ENCODE measurements at places on chromosomes 16 and 17. TPM values are rescaled to one million over a fixed set of nuclear protein-coding genes. Genes with fewer than 3 reads are reported as not detected.

DNA sequence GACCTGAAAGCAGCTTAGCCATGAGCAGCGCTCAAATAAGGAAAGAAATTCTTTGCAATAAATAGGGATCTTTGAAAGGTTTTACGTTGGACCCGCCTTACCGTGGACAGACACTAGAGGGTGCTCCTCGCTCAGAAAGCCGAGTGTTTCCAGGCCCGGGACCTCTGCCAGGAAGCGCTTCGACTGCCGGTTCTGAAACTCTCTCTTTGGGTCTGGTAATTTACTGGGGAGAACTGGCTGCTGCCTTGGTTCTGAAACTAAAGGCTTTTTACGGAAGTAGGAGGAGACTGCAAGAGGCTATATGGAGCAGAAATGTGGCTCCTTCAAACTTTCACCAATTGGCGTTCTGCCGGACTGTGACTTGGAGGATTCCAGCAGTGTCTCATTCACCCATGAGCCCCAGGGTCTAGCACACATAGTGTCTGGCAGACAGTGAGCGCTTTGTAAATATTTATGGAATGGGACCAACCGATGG is 45.6 kb upstream of the HOXB9 start:
- peak; percentile 65 for DNase-seq

DNA sequence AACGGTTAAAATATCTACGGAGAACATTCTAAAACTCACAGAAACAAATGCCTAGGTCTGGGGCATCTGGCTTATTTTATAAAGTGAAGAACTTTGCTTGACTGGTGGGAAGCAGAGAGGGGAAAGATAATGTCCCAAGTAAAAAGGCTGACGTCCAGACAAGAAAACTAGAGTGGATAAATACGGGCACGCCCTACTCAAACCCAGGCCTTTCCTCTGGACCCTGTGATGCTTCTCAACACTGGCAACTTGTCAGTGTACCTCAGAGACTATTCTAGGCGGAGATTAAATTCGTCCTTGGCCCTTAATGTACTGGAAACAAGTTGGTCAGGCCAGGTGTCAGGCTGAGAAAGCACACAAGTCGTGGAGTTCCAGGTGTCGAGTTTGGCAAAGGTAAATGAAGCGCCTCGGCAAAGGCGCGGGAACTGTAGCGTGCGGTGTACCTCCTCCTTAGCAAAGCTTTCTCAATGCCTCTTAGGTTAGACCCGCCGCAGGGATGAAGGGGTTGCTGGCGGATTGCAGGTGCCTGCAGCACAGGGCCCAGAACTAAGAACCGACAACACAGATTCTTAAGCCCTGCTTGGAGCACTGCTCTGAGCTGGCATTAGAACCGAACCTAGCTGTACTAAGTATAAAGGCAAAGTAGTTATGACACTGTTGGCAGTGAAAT is 668 bp upstream of the UNK start:
- DNase-seq = no peak

The SLC5A11 gene
- not detected for total RNA-seq

- DNase-seq = no peak
Measured at GRCh38 chr17:36773039-36773438, 164.2 kb upstream of the LHX1 start.

GRCh38 chr16:87129771-87130170 is 187.4 kb downstream of the C16orf95 start:
- DNase-seq = peak; percentile 7

GRCh38 chr17:82494236-82495055 is 25.1 kb upstream of the FOXK2 start:
- peak; percentile 77 for DNase-seq

DNA sequence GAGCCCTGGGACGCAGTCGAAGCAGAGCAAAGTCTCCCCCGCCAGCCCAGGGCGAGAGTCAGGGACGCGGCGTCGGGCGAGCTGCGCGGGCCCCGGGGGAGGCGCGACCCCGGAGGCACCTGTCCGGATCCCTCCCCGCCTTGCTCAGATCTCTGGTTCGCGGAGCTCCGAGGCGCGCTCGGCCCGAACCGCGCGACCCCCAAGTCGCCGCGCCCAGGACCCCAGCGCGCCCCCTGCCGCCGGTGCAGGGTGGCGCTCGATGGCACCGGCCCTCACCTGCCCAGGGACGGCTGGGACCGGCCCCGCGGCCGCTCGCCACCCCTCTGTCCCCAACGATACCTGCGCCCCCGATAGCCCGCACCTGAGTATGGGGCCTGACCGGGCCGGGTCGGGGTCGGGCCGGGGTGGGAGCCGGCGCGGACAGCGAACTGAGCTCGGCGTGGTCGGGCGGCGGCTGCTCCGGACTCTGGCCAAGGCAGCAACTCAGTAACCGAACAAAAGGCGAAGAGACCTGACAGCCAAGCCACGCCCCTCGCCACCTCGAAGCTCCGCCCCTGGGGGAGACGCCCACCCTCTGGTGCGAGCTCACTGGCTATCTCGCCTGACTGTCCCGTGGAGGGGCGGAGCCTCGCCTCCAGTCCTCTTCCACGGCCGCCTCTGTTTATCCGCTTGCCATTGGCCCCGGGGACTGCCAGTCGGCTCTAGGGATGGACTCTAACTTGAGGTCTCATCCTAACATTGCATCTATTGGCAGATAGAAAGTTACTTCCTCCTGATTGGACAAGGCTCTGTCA is at the start of gene JUP:
JUP (minus strand) TSS at position 485 of the 794 bp plus-strand sequence. CDS start 14,857 bp downstream, outside the sequence.
- peak; percentile 99 for DNase-seq

DNA sequence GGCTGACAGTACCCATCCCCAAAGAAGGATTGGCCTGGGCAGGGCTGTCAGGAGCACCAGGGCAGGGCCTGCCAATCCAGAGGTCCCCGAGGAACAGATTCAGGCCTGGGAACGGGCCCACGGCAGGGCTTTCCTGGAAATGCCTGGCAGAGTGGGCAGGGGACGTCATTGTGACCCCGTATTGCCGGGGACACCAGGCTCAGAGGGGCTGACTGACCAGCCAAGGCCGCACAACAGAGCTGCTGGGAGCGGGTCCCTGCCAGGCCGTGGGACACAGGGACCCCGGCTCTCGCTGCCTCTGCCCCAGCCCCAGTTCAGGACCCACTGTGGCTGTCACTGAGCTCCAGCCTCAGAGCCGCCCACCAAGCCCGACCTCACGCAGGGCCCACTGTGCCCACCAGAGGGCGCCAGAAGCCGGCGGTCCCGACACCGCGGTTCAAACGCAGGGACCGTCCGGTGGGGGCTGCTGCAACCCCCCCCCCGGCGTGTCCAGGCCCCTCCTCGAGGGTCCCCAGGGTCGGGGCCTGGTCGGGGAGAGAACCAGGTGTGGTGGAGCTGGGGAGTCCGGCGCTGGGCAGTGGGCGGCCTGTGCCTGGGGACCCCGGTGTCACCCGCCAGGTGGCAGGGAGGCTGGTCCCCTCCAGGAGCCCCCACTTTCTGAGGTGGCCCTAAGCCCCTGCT is 15.2 kb upstream of the SSTR5 start:
- no peak for DNase-seq

The KRTAP4-1 gene
- not detected for total RNA-seq

The SCNN1G gene
- 0.17 TPM for total RNA-seq

DNA sequence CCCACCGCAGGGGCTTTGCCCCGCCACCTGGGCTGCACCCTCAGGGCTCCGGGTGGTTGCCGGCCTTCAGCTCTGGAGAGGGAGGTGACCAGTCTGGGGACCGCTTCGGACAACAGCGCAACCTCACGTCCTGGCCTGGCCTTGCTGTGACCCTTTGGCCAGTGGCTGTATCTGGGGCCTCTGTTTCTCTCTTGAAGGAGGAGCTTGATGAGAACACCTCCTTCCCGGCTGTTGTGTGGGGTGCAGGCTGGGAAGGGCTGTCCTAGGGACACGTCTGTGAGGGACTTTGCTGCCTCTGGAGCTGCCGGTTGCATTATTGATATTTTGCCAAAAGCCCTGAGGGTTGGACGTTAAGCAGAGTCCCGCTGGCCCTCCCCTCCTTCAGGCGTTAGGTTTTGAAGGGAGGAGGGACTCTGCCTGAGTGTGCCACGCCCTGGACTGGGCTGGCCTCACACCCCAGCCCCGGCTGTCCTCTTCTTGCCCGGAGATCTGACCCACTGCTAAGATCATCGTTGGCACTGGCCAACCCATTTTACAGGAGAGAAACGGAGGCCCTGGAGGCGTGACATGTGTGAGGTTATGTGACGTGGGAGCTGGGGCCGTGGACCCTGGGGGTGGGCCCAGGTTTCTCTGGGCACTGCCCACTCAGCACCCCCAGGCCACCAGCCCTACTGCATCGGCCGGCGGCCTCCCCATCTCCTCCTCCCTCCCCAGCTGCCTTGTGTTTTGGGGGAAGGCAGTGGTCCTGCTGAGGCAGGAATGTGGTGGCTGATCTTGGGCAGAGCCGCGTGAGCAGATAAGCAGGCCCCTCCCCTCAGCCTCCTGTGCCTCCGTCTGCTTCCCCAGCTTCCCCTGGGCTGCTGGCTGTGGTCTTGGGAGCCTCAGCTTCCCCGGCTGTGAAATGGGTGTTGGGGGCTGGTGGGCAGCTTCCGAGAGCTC is 8.5 kb downstream of the ZFPM1 start:
- no peak for DNase-seq

DNA sequence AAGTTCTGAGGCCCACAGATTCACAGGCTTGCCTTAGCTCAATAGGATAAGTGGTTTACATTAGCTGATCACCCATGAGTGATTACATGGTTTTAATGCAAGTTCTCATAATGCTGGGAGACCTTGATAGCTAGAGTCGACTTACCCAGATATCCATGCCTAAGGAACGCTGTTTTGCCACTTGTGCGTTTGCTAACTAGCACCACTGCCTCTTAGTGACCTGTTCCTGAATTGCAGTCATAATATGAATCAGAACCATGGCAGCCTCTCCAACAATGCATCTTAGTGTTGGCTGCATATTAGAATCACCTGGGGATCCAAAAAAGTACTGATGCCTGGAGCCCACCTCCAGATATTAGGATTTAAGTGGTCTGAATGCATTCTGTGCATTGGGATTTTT is 251.1 kb upstream of the CDH5 start:
- no peak for DNase-seq

The GEMIN4 gene
- total RNA-seq = 15.2 TPM

DNA sequence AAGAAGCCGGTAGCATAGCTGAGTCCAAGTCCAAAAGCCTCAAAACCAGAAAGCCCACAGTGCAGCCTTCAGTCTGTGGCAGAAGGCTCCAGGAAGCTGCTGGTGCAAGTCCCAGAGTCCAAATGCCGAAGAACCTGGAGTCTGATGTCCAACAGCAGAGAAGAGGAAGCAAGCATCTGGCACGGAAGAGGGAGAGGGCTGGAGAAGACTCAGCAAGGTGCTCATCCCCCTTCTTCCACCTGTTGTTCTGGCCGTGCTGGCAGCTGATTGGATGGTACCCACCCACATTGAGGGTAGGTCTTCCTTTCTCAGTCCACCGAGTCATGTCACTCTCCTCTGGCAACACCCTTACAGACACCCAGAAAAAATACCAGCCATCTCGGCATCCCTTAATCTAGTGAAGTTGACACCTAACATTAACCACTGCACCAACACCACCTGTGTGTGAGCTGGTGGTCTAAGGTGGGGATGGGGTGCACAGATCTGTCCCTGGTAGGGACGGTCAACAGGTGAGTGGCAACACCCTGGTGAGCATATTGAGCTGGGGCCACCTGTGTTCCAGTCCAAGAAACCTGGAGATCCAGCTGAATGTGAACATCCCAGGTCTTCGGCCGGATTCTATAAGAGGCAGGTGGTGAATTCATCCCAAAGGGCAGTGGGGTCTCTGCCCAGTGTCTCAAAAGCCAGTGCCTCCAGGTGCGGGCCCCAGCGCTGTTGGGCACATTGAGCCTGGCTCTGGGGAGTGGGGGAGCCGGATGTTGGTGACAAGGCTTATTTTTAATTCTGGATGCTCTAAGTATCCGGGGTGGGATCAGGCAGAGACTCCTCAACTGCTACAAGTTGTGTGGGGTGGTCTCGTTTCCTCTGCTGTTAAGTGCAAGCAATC is 9.8 kb downstream of the MIEF2 start:
- DNase-seq = no peak

DNA sequence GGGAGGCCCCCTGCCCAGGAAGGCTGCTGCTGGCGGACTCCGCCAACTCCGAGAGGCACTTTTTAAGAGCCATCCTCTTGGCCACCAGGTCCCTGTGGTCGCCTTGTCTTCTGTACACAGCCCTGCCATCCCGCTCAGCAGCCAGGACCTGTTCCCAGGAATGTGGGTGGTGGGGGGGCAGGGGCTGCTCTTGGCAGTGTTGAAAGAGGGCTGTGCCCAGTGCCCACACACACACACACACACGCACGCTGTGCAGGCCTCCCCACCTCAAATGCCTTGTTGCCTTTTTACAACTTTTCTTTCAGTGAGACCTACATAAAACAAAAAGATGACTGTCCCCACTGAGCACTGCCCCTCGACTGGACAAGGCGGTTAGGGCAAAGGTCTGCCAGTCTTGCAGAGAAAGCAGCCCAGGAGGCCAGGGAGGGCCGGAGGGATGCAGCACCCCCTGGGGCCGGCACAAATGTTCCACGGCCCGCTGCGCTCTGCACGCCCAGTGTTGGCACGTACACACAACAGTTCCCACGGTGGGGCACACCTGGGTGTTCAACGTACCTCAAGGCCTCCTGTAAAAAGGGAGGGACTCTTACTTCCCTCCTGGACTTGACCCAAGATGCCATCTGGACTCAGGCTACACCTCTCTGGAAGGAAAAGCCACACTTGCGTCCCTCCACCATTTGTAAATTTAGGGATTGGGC is 18.5 kb upstream of the PITPNA start:
- DNase-seq = no peak

The ATAD5 gene
- total RNA-seq = 2.1 TPM

The CMTM1 gene
- 6.2 TPM for total RNA-seq

The TXNL4B gene
- 5.4 TPM for total RNA-seq

DNA sequence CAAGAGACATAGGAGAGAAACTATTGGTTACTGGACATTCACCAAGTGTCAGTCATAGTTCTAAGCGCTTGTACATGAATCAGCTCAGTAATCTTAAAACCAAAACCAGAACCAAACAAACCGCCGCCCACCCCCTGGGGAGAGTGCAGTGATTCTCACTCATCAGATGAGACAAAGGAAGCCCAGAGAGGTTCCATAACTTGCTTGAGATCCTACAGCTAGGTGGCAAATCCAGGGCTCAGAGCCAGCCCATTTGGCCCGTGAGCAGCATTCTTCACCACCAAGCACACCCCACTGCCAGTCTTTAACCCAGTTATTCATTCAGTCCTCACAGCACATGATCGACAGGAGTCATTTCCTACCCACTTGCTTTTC is 37.2 kb upstream of the RGS9 start:
- peak; percentile 94 for DNase-seq
